ENCODE measurements at places on chromosomes 3 and 15.

DNA sequence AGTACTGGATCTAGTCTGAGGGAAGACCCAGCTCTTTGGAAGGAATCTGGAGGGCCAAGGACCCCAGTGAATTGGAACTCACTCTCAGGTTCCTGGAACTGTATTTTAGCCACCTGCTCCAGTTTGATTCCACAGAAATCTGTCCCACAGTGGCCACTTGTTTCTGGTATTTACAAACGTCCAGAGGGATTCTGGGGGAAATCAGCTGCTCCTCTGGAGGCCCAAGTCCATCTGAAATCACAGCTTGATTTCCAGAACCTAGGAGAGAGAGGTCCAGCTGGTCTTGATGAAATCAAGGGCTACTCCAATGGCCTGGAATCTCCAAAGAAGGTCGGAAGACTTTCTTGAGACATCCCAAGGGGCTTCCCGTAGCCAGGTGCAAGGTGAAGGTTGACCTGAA, 132.3 kb upstream of the UMPS start:
- no peak for DNase-seq

GRCh38 chr3:93969443-93969842, 4.3 kb downstream of the PROS1 start:
- DNase-seq = no peak

DNA sequence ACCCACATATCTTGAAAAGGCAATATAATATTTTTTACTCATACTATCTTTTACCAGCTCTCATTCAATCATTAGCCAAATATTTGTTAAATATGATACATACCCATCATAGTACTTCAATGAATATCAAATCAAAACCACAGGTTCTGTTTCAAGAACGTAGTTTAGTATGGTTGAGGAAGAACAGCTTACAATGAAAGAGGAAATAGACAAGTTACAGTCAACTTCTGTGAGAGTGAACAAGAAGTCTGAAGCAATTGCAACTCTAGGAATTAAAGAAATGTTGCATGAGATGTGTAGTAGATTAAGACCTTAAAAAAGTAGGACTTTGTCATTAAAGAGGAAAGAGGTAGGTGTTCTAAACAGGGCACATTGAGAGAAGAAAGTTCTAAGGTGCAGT, 9.3 kb downstream of the BCHE start:
- no peak for DNase-seq

DNA sequence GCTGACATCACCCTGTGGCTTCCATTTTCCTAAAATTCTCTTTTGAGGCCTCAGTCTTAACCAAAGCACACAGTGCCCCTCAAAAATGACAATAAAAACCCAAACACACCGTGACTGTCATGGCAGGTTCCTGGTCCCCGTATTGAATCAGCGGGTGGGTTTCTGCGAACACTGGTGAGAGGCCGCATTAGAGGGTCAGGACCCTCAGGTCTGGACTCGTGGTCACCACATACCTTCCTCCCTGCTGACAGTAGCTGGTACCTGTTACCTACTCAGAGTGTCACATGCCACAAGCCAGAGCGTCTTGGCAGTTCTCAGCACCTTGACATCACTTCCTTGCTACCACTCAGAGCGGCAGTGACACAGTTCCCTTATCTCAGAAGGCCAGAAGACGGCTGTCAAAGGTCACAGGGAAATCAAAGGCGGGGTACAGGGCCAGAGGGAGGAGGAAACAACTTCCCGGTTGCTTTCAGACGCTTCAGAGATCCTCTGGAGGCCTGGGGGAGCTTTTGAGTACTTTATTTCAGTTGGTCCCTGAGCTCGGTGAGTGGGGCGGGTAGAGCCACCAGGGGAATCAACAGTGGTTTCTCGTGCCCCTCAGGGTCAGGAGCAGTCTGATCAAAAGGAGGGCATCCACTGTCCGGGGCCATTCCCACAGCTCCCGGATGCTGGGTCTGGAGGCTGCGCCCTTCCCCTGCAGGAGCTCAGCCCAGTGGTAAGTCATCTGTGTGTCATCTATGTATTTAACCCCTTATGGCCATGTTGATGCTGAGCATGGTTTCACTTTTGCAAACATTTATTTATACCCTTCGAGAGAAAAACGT, at the start of the genes CCR5AS and CCRL2:
Gene CCR5AS, minus strand, starts transcription at position 279 of the 824 bp plus-strand sequence.
Gene CCRL2, plus strand, starts transcription at position 472 of the 824 bp plus-strand sequence. CDS start 821 bp downstream, outside the sequence.
- no peak for DNase-seq

DNA sequence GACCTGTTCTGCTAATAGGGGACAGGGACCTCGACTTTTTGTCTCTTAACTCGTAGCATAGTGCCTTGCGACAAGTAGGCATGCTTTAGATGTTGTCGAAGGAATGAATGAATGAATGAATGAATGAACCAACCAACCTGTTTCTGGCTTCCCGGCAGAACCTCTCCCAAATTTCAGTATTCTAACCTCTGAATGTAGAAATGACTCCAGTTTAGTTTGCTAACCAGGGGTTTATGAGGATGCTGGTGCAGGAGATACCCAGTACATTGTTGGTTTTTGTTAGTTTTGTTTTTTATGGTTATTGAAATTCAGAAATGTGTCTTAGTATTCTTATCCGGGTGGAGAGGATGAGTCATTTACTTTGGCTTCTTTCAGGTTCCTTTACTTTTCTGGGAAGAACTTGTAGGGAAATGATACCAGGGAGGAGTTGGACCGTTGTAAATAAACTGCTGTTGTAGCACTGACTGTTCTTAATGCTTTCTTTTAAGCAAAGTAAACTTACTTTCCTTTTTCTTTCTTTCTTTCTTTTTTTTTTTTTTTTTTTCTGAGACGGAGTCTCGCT, 29.6 kb upstream of the EHHADH start:
- no peak for DNase-seq

DNA sequence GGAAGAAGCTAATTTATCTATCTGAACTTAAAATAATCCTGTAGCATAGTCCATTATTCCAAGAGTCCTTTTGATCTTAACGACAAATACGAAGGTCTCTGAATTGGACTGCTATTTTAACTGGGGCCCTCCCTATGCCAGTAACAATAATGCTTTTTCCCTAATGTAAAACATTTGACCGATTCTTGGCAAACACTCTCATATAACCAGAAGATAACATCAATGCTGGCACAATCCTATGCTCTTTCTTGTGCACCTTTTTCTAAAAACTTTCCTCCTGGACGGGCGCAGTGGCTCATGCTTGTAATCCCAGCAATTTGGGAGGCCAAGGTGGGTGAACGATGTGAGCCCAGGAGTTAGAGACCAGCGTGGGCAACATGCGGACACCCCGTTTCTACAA, 3.9 kb downstream of the LRRFIP2 start:
- no peak for DNase-seq

DNA sequence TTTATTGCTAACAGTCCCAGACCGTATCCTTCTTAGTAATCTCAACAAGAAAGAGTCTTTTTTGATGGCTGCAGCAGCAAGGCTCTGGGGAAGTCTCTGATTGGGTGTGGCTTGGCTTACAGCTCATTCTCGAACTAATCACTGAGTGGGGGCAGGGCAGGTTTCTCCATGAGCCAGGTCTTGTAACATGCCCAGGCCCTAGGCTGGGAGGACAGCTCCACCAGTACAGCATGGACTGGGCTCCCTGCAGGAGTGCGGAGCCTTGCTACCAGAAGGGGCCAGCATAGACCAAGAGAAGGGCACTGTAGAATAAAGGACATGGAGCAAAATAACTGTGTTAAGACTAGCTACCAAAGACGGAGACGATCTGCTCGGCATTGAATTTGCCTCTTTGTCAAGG, 7.2 kb downstream of the CD276 start:
- DNase-seq = no peak

DNA sequence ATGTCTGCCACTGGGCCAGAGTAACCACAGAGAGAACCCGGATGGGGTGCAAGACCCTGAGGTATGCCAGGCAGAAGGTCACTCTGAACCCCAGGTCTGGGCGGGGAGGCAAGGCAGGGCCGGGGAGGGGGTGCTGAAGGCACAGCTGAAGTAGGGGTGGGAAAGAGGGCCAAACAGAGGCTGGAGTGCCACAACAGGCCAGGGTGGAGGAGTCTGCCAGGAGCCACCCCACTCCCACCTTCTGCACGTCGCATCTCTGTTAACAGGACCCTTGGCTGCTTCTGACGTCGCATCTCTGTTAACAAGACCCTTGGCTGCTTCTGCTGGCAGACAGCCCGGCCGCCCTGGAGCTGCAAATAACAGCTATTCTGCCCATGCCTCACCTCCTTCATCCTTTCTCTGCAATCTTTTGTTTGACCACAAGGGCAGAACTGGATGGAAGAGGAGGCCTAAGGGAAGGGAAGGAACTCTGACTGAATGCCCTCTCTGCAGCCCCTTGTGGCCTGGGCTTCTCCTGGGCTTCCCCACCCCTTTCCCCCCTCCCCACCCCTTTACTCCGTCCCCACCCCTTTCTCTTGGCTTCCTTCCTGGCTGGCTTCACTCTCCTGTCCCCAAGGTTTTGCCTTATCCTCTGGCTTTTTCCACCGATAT, 20.6 kb upstream of the FBLN2 start:
- DNase-seq = no peak

DNA sequence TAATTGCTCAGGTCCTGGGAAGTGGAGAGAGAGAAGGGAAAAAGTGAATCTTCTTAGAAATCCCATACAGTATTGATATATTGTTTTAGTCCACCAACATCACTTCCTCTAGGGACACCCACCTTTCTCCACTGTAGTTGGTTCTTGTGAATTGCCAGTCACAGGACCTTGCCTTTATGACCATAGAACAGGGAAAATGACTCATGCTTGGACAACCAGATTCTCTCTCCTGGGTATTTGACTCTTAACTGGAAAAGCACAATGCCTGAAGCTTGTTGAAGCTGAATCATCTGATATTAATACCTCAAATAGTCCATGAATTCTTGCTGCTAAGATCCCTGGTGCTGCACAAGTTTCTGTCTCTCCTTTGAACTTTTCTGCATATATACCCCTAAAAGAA, 32.5 kb upstream of the DCLK3 start:
- no peak for DNase-seq

- DNase-seq = no peak
These were observed 104.3 kb upstream of the ICE2 start for GRCh38 chr15:60583194-60583593.

DNA sequence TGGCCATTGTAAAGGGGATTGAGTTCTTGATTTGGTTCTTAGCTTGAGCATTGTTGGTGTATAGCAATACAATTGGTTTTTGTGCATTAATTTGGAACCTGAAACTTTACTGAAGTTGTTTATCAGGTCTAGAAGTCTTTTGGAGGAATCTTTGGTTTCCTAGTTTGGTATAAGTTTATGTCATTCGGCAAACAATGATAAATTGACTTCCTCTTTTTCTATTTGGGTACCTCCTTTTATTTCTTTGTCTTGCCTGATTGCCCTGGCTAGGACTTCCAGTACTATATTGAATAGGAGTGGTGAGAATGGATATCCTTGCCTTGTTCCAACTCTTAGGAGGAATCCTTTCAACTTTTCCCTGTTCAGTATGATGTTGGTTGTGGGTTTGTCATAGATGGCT, 32.1 kb downstream of the SPESP1 start:
- DNase-seq = no peak

GRCh38 chr3:94226078-94226477, 163.2 kb downstream of the NSUN3 start:
- DNase-seq = no peak

GRCh38 chr15:68085052-68085451, 30.9 kb downstream of the PIAS1 start:
- DNase-seq = no peak

DNA sequence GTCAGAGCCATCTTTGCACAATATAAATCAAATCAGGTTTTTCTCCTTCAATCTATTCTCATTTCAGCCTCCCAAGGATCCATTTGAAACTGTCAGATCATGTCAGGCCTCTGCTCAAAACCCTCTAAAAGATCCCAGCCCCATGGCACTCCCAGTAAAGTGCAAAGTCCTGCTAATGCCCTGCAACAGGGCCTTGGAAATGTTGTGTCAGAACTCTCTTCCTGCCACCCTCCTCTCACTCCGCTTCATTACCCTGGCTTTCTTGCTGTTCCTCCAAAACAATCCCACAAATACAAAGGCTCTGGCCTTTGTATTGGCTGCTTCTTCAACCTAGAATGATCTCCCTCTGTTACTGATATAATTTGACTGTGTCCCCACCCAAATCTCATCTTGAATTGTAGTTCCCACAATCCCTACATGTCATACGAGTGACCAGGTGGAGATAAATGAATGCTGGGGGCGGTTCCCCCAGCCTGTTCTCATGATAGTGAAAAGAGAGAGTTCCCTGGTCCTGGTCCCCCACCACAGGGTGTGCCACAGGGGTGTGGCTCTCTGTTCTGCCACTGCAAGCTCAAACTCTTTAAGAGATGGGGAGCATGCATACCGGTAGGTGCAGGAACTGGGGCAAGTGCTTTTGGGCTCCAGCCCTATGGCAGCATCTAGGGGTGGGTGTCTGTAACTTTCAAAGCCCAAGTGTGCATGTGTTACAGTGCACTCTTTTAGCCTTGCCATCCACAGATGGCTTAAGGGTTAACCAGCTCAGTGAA, 22.9 kb upstream of the TRA2B start:
- no peak for DNase-seq

DNA sequence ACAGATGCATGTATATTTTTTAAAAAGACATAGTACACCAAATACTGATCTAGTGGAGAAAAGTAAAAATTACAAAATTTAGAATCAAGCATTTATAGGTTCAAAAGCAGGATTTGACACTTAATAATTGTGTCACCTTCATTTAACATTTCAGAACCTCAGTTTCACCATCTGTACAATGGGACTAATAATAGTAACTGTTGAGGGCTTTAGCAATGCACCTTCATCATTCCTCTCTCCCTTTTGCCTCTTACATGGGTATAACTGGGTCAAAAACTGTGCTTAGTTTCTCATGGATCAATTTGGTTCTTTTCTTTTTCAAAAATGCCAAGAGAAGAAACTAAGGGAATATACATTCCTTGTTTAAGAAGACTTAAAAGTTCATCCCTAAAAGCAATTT, 5.5 kb upstream of the TMEM212 start:
- no peak for DNase-seq

DNA sequence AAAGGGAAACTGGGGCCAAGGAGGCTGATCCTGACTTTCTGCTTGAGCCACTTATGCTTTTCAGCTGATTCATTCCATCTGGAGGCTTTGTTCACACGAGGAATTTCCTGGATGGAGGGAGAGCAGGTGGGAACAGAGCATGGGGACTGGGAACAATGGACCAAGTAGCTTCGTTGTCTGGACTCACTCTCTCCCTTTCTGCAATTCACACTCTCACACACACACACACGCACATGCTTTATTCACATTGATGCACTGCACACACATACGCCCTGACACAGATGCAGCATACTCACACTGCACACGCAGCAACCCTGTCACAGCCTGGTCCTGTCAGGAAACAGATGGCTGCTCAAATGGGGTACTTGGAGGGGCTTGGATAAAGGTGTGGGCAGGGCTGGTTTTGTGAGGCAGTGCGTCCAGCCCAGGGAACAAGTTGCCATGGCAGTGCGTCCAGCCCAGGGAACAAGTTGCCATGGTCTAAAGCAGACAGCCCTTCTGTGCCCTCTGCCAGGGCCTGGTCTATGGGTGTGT, 19.8 kb upstream of the CHCHD6 start:
- DNase-seq = no peak

Data from stimulated activated CD8-positive, alpha-beta memory T cell treated with anti-CD3 and anti-CD28 coated beads, Interleukin-15, amount 100 ng/mL, for 24 hours (primary cell).